ENCODE measurements at places on chromosomes 3 and 15.

GRCh38 chr3:58994746-58995330 is 55.0 kb downstream of the CFAP20DC start:
- no peak for DNase-seq

DNA sequence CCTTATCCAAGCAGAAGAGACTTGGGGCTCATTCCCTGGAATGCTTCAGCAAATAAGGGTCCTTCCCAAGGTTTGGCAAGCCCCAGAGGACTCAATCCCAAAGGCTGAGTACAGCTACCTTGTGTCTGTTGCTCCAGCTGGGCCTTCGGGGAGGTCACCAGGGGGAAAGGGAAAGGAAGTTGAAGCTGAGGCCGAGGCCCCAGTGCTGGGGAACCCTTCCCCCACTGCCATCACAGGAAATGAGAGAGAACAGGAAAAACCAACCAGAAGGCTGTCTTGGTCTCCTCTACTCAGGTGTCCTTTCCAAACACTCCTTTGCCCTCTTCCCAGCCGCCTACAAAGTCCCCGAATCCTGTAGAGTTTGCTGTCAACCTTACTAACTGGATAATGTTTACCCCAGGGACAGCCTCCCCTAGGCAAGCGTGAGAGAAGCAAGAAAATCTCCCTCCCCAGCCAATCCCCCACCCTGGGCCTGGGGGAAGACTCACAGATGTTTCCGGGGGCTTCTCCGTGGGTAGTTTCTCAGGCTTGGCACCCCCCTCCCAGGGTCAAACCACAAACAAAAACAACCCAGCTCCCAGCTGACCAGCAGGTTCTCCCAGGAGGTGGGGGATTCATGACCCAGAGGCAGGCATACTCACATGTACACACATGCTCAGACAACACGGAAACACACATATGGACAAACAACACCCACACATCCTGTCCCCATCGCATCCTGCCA is 5.5 kb downstream of the CSRNP1 start:
- no peak for DNase-seq

DNA sequence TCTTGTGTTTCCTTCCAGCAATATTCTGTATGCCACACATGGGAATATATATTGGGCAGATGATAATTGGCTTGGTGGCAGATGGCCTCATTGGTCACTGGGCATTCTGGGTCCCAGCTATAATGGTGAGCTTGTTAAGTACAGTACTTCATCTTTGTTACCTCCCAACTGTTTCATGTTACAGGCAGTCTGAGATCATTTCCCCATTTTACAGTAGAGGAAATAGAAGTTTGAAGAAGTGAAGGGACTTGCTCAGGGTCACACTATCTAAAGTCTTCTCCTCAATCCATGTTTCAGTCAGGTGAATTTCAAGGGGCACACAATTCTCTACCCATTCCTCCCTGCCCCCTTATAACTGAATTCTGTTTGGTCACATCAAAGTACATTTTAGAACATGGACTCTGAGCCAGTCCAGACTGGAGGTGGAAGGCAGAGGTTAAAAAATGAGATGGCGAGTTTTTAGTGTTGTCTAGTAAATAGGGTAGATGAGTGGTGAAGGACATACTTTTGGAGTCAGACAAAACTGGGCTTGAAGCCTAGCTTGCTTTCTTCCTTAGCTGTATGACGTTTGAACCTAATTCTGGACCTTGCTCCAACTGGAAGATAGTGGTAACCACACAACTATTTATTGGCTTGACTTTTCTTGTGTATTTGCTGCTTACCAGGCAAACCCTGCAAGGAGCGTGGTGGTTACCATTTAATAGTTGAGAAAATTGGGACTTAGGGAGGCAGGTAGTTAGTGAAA is 2.5 kb downstream of the EEFSEC start:
- no peak for DNase-seq

- DNase-seq, result no peak
Measured at GRCh38 chr15:59812250-59812870, 123.2 kb upstream of the BNIP2 start.
